Memory B cell (primary cell): ENCODE measurements at places on chromosomes 5 and 9.

GRCh38 chr5:176743136-176743861, 67.1 kb upstream of the UNC5A start:
- H3K4me3 ChIP-seq: no peak overlapping the region
- no peak overlapping the region for H3K27ac ChIP-seq
- peaks cover 26% of the 10 kb centered on the region for H3K27me3 ChIP-seq
- no peak for DNase-seq

DNA sequence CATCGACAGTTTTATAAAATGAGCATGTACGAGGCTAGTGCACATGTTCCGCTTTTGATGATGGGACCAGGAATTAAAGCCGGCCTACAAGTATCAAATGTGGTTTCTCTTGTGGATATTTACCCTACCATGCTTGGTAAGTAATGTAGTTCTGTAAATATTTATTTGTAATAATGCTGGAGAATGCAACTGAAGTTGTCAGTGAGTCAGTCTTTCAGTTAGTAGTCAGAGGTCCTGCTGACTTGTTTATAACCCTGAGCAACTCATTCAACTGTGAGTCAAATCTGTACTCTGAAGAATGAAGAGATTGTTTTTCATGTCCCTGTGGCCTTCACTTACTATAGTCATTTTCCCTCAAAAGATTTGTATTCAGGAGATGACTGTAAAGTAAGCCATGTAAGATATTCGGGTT, 28.4 kb upstream of the GPR150 start:
- H3K27me3 ChIP-seq: no peaks in the 10 kb centered on the region
- no peak overlapping the region for H3K4me3 ChIP-seq
- H3K4me1 ChIP-seq: peaks cover 10% of the 10 kb centered on the region
- H3K27ac ChIP-seq: no peak overlapping the region
- H3K36me3 ChIP-seq: peaks cover 7% of the 10 kb centered on the region

GRCh38 chr5:107224272-107224671, 446.5 kb downstream of the EFNA5 start:
- H3K27me3 ChIP-seq: no peaks in the 10 kb centered on the region
- no peaks in the 10 kb centered on the region for H3K36me3 ChIP-seq
- no peak overlapping the region for H3K27ac ChIP-seq
- DNase-seq: no peak

DNA sequence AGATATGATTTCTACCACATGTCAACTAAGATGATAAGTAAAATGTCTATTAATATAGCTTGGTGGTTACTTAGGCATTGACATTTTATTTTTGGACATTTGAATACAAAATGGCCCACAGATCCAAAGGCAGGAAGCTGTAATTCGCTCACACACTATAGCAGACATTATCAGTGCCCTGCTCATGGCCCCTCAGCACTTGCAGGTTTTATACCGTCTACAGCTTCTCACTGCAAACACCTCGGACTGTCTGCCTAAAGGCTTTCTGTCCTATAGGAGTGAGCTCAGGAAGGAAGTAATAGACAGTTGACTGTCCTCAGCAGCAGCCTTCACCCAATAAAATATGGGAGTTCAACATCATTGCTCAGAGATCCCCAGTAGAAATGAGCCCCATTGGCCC, 140.8 kb upstream of the RASA1 start:
- peaks cover 11% of the 10 kb centered on the region for H3K4me1 ChIP-seq
- no peak overlapping the region for H3K27ac ChIP-seq
- no peaks in the 10 kb centered on the region for H3K36me3 ChIP-seq
- no peak overlapping the region for H3K4me3 ChIP-seq
- DNase-seq: no peak
- no peaks in the 10 kb centered on the region for H3K27me3 ChIP-seq

DNA sequence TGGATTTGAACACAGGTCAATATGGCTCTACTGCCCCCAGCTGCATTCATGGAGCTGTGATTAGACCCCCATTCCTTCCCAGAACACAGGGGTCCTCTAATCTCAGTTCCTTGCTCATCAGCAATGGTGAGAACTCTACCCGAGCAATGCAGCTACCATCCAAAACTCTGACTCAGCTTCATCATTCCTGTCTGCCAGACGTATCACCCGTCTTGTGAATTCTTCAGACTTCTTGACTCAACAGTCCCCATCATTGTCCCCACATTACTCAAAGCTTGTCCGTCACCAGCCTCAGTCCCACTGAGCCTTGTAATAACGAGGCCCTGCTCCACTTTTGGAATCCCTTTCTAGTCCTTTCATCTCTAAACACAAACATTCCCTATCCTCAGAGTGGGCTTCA, 36.3 kb upstream of the STX17 start:
- H3K4me1 ChIP-seq: no peaks in the 10 kb centered on the region
- no peak overlapping the region for H3K27ac ChIP-seq
- H3K36me3 ChIP-seq: no peaks in the 10 kb centered on the region
- DNase-seq: no peak
- no peak overlapping the region for H3K4me3 ChIP-seq

DNA sequence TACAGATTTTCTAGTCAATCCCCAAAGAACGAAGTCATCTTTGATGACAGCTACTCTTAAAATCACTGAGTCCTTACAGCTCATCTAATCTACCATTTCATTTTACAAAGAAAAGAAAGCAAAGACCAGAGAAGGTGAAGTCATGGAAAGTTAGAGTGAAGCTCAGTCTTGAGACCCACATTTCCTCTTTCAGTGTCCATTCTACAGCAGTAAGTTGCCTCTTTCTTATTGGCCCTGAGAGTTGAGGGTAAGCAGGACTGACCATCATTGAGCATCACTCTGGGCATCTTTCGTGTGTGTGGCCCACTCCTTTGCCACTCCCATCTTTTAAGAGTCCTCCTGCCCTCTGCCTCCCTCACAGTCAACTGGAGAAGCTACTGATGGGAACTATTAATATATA, 251.8 kb upstream of the NR4A3 start:
- no peaks in the 10 kb centered on the region for H3K36me3 ChIP-seq
- no peak for DNase-seq
- peaks cover 7% of the 10 kb centered on the region for H3K4me1 ChIP-seq
- no peak overlapping the region for H3K27ac ChIP-seq
- no peak overlapping the region for H3K4me3 ChIP-seq

- peaks cover 9% of the 10 kb centered on the region for H3K36me3 ChIP-seq
- H3K4me1 ChIP-seq: peaks cover 8% of the 10 kb centered on the region
- no peak overlapping the region for H3K4me3 ChIP-seq
Measured at GRCh38 chr5:72245546-72245945, 74.5 kb downstream of the MRPS27 start.

GRCh38 chr5:128021411-128021810, 62.2 kb upstream of the SLC12A2 start:
- DNase-seq: no peak
- H3K4me1 ChIP-seq: no peaks in the 10 kb centered on the region
- no peak overlapping the region for H3K27ac ChIP-seq
- H3K4me3 ChIP-seq: no peak overlapping the region
- H3K27me3 ChIP-seq: no peaks in the 10 kb centered on the region

DNA sequence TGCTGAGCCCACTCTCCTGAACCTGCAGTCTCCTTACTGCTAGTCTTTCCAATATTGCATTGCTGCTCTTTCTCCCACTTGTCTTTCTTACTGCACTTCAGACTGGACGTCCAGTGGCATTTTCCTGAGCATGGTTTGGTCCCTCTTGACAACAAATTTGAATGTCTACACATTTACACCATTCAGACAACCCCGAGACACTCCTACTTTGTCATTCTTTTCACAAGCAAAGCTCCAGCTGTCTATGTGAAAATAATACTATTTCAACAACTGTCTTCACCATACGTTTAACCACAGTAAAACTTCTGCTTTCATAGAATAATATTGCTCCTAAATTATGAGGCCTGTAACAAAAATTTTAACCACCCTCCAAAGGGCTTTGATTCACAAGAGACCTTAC, 10.4 kb upstream of the APTX start:
- no peak overlapping the region for H3K4me3 ChIP-seq
- no peak overlapping the region for H3K27ac ChIP-seq
- H3K4me1 ChIP-seq: no peaks in the 10 kb centered on the region
- no peak for DNase-seq
- H3K27me3 ChIP-seq: no peaks in the 10 kb centered on the region

GRCh38 chr5:124398460-124398859, 348.0 kb downstream of the ZNF608 start:
- H3K36me3 ChIP-seq: no peaks in the 10 kb centered on the region
- H3K27me3 ChIP-seq: peaks cover 1% of the 10 kb centered on the region
- peaks cover 5% of the 10 kb centered on the region for H3K4me1 ChIP-seq
- no peak overlapping the region for H3K4me3 ChIP-seq

GRCh38 chr9:98034593-98035546, 21.7 kb upstream of the NANS start:
- peak; percentile 93 for DNase-seq
- peaks cover 27% of the 10 kb centered on the region for H3K4me1 ChIP-seq
- no peaks in the 10 kb centered on the region for H3K36me3 ChIP-seq

GRCh38 chr9:19989213-19989612, 200.4 kb upstream of the SLC24A2 start:
- H3K4me1 ChIP-seq: no peaks in the 10 kb centered on the region
- H3K27me3 ChIP-seq: no peaks in the 10 kb centered on the region
- DNase-seq: no peak
- H3K4me3 ChIP-seq: no peak overlapping the region

DNA sequence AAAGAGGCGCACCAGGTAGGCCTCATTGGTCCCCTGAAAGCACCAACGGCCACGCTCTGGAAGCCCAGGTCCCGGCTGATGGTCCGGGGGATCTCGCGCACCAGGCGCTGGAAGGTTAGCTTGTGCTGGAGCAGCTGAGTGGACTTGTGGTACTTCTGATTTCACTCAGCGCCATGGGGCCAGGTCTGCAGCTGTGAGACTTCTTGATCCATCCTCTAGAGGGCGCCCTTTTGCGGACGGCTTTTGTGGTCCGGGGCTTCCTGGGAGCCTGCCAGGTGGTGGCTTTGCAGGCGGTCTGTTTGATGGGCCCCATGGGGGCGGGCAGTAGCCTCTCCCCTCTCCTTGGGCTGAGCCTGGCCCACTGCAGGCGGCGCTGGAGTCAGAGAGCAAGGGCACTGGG, 10.4 kb downstream of the TAF11L12 start:
- H3K27me3 ChIP-seq: peaks cover 3% of the 10 kb centered on the region
- no peaks in the 10 kb centered on the region for H3K36me3 ChIP-seq
- H3K4me3 ChIP-seq: no peak overlapping the region
- H3K27ac ChIP-seq: no peak overlapping the region
- H3K4me1 ChIP-seq: no peaks in the 10 kb centered on the region

- H3K4me3 ChIP-seq: no peak overlapping the region
- peaks cover 18% of the 10 kb centered on the region for H3K27me3 ChIP-seq
- no peak for DNase-seq
Measured at GRCh38 chr9:130474106-130474505, 29.3 kb downstream of the ASS1 start.

GRCh38 chr9:17011880-17012279, 123.0 kb upstream of the CNTLN start:
- no peaks in the 10 kb centered on the region for H3K36me3 ChIP-seq
- no peaks in the 10 kb centered on the region for H3K4me1 ChIP-seq
- no peak overlapping the region for H3K4me3 ChIP-seq

- no peak overlapping the region for H3K27ac ChIP-seq
- H3K4me3 ChIP-seq: no peak overlapping the region
- no peaks in the 10 kb centered on the region for H3K4me1 ChIP-seq
- H3K27me3 ChIP-seq: no peaks in the 10 kb centered on the region
Measured at GRCh38 chr5:3032513-3032912, 281.0 kb upstream of the IRX2 start.

- peaks cover 11% of the 10 kb centered on the region for H3K27me3 ChIP-seq
- H3K36me3 ChIP-seq: no peaks in the 10 kb centered on the region
- no peak for DNase-seq
Measured at GRCh38 chr5:170104710-170105109, 987 bp upstream of the FOXI1 start.

DNA sequence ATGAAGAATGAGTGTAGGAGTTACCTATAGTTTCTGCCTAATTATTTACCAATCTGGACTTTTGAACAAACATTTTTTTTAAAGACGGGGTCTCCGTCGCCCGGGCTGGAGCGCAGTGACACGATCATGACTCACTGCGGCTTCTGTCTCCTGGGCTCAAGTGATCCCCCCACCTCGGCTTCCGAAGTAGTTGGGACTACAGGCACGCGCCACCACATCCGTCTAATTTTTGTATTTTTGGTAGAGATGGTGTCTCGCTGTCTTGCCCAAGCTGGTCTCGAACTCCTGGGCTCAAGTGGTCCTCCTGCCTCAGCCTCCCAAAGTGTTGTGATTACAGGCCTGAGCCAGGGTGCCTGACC, 1.5 kb downstream of the CTNNA1 start:
- no peak for DNase-seq
- H3K27me3 ChIP-seq: no peaks in the 10 kb centered on the region
- H3K36me3 ChIP-seq: peaks cover 21% of the 10 kb centered on the region
- H3K4me3 ChIP-seq: peak overlapping the region; percentile 84

DNA sequence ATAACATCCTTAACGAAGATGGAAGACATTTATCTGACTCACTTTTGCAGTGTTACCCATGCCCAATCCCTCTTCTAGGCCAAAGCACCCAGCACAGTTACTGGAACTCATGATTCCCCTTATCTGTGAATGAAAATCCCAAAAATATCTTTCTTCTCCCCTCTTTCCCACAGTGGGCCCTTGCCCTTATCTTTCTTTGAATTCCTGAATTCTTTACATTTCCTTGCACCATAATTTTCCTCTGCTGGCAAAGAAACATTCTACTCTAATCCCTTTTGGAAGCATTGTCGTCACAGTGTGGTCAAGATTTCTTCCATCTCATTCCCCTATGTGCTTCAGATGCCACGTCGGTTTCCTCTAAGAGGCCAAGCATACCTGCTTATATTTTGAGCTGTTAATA, 135.9 kb upstream of the LIFR start:
- H3K27me3 ChIP-seq: peaks cover 16% of the 10 kb centered on the region
- no peak overlapping the region for H3K27ac ChIP-seq

DNA sequence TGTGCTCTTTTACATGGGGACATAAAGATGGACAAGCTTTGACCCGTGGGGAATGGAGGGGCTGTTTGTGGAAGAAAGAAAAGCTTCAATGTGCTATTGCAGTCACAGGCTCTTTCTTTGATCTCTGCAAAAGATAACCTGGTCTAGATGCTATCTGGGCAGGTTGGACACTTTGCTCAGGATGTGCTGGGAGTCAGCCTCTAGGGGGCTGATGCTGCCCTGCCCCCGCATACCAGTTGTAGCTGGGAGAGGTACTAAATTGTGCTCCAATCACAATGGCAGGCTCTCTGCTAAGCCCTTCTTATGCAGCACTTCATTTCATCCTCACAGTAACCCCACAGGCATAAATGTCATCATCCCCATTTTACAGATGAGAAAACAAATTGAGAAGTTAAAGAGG, 67.2 kb downstream of the PSD2 start:
- DNase-seq: no peak
- no peaks in the 10 kb centered on the region for H3K36me3 ChIP-seq
- peaks cover 9% of the 10 kb centered on the region for H3K27me3 ChIP-seq
- H3K27ac ChIP-seq: no peak overlapping the region

DNA sequence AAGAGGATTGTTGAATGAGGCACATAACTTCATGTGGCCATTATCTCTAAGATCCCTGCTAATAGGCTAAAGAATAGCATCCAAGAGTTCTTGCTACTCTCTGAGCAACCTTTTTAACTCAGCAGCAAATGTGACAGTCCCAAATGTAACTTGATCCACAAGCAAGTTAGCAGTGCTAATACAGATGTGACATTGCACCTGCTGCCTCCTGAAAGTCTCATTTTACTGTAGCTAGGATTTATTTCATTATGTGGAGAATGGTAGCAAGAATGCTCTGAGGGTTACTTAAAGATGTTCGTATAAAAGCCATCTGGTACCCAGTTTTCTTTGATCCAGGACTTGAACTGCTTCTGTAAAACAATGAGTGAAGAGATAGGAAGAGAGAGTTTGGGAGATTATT, 45.8 kb downstream of the CDH10 start:
- no peak for DNase-seq
- H3K36me3 ChIP-seq: no peaks in the 10 kb centered on the region
- no peak overlapping the region for H3K27ac ChIP-seq
- H3K4me1 ChIP-seq: no peaks in the 10 kb centered on the region
- no peaks in the 10 kb centered on the region for H3K27me3 ChIP-seq
- no peak overlapping the region for H3K4me3 ChIP-seq
